ENCODE measurements at places on chromosomes 2 and 18.

DNA sequence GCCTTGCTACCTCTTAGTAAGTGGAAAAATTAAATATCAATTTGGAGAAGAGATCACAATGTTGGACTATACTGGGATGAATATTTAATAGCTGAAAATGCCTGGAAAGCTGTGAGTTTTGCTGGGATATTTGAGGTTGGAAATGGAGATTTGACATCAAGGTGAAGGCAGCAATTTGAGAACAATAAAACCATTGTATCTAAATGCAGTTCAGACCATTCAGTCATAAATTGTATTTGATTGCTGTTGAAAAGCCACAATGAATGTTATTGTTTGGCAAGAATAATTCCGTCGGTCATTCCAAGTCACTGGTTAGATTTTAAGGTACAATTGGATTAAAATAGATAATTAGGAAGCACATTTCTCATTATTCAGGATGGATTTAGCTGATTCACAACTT is 325.6 kb downstream of the HRH4 start:
- DNase-seq, result no peak

DNA sequence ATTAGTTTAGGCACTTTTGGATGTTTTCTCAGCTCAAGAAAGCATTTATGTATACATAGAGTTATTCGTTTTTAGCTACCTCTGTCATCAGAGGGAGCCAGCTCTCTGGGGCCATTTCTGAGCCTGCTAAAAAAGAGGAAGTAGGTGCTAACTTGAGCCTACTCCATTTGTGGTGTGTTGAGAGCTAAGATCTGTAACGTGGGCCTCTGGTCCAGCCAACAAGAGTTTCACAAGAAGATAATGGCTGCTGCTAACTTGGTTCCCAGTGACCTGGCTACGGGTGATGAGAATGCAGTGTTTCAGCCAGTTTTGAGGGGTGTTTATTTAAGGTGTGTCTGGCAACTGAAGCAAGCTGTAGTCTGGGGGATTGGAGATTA is 182.5 kb downstream of the PRKCE start:
- DNase-seq, result no peak

DNA sequence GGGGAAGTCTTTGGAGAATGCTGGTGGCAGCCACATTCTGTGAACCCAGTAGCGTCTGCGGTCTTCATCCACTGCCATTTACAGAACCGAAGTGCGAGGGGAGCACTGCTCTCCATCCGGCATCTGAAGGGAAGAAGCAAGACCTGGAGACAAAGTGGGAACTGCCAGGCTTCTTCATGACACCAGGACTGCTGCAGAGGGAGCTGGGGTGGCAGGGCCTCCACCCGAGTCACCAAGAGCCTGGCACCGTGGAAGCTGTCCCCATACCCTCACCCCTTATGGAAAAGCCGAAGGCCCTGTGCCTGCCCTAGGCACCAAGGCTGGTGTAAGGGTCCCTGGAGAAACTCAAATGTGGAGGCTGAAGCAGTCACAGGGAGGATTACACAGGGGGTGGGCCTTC is 79.8 kb downstream of the CIB4 start:
- DNase-seq, result no peak

- DNase-seq, result no peak
Measured at GRCh38 chr2:226678422-226678821, 121.2 kb downstream of the IRS1 start.

Measured in omental fat pad (tissue), 4 donors.